B cell (primary cell): ENCODE measurements at places on chromosomes 7 and 10.

DNA sequence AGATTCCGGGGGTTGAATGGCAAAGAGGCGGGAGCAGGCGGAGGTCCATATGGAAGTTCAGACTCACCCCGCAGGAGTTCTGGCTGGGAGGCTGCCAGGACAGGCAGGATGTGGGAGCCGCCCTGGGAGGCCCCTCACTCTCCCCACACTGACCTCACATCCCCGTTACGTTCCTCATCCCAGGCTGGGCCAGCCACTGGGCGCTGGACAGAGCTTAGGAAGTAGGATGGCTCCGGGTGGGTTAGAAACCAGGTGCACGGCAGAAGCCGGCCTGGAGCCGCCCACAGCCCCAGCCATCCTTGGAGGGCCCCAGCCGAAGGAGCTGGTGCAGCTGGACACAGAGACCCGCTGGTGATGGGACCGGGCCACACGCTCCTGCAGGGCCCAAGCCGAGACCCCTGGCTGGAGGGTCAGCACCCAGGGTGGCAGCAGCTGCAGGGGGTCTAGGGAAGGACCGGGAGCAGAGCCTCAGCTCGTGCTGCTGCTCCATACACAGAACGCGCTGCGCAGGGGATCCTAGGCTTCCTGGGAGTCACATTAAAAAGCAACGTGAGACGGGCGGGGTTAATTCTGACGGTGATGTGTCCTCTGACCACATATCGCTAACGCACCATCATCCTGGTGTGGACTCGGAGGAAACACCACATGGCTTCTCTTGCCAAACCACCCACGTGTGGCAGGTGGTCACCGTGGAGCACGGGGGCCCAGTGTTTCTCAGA, 98.6 kb upstream of the DIP2C start:
- no peak for DNase-seq

GRCh38 chr10:31650010-31650409, 278.6 kb downstream of the ARHGAP12 start:
- DNase-seq: no peak

DNA sequence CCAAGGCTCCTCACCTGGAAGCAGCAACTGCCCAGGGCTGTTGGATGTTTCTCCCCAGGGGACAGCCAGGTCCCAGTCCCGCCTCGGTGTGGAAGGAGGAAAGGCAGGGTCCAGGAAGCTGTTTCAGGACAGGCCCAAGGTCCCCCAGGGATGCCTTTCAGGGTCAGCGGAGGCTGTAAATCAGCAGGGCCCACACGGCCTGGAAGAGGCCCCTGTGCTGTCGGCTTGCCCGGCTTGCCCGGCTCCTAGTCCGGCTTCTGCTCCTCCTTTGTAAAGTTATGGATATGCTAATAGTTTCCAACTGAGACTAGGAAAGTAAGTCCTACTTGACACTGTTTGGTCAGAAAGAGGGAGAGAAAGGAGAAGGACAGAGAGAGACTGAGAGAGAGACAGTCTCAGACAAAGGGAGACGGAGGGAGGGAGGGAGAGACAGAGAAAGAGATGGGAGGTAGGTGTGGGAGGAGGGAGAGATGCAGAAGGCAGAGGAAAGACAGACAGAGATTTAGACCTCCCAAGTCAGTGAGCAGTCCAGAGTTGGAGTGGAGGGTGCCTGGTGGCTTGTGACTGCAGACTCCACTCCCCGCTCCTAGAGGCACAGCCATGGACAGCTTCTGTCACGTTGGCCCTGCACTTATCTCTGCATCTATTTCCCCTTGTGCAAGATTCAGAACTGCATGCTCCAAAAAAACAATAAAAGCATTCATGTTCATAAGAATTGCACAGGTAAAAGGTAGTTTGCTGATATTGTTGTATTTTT, 10.5 kb downstream of the IKZF1 start:
- no peak for DNase-seq

DNA sequence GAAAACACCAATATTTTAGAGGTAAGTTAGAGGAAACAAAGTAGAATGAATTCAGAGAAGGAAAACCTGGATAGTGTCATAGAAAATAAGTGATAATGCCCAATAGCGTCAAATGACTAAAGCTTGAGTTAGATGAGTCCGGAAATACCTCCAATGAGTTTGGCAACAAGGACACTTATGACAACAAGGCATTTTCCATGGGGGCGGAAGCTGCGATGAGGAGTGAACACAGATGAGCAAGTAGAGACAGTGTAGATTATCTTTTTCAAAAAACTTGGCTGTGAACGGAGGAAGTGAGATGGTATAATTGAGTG, 383 bp upstream of the R3HCC1L start:
- DNase-seq: no peak
